Urothelium cell line (cell line): ENCODE measurements at places on chromosomes 3 and 15.

GRCh38 chr3:93973131-93974126 is at the start of gene PROS1:
Gene PROS1, minus strand, starts transcription at chr3:93973896. Its CDS starts 147 bp downstream, at chr3:93973749.
- DNase-seq = peak; percentile 73

DNA sequence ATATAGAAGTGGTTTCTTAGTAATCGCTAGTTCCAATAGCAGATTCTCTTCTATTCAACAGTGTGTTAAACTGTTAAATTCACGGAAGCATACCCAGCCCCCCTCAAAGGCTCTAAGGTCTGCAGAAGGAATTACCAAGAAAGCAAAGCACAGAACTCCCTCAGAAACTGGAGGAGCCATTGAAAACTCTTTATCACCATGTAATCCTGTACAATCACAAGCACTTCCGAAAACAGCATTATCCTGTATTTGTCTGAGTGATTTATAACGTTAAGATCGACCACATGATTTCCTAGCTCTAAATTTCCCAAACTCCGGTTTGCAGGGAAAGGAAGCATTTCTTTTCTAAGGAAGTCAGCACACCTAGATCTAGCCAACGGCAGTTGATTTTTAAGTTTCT is 20.0 kb downstream of the MYO1E start:
- DNase-seq = no peak

DNA sequence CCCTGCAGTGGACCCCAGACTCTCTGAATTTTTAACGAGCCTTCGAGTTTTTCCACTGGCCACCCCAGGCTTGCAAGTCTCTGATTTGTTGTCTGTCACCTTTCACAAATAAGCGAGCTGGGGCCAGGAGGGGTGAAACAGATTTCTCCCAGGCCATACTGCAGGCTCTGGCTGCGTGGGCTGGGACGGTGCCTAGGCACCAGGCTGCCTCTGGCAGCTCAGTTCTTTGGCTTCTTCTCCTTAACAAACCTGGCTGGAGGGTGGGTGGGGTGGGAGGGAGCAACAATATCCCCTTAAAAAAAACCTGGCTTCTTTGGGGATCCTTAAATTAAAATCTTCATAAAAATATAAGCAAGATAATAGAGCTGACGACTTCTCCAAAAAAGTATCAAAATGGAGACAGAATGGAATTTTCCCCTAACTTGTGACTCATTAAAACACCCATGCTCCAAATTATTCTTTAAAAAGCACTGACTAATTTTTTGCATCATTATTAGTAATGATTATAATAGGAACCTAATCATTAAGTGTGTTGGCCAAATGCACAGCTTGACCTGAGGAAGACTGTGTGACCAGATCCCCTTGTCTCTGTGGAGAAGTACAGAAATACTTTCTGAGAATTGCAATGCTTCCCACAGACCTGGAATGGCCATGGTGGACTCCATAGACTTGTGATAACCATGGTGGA is 84.1 kb downstream of the SNRK start:
- no peak for DNase-seq

DNA sequence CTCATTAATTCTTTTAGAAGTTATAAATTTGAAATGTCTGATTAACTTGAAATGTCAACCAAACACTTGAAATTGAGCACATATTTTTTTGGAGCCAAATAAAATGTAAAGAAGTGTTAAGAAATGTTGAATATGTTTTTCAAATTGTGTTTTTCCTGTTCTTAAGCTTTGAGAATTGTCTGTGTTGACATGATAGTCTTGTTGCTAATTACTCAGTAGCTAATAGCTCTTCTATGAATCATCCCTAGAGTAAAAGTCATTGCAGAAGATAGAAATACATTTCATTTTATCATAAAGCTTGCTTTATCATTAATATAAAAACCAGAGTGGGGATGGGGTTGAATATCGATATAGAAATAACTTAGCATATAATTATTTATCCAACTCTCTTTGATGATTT is 41.9 kb upstream of the ABHD10 start:
- no peak for DNase-seq

DNA sequence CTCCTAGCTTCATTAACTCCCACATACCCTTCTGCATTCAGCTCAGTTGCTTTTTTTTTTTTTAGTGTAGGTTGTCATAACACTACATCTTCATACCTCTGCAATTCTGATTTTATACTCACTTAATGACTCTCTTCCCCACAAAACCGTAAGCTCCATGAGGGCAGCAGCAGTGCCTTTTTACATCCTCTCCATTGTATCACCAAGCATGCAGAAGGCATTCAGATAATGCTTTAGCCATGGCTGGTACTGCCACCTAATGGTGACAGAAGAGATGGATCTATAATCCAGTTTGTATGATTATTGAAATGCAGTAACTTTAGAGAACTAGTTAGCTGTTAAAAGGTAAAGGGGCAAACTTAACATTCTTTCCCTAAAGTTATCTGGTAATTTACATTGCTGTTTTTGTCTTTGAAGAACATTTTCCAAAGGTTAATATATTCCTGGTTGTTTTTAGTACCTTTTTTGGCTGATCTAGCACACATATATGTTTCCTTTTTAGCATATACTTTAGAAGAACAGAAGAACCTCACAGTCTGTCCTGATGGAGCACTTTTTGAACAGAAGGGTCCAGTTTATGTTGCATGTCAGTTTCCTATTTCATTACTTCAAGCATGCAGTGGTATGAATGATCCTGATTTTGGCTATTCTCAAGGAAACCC is 36.8 kb downstream of the ATP1B3 start:
- DNase-seq = no peak

DNA sequence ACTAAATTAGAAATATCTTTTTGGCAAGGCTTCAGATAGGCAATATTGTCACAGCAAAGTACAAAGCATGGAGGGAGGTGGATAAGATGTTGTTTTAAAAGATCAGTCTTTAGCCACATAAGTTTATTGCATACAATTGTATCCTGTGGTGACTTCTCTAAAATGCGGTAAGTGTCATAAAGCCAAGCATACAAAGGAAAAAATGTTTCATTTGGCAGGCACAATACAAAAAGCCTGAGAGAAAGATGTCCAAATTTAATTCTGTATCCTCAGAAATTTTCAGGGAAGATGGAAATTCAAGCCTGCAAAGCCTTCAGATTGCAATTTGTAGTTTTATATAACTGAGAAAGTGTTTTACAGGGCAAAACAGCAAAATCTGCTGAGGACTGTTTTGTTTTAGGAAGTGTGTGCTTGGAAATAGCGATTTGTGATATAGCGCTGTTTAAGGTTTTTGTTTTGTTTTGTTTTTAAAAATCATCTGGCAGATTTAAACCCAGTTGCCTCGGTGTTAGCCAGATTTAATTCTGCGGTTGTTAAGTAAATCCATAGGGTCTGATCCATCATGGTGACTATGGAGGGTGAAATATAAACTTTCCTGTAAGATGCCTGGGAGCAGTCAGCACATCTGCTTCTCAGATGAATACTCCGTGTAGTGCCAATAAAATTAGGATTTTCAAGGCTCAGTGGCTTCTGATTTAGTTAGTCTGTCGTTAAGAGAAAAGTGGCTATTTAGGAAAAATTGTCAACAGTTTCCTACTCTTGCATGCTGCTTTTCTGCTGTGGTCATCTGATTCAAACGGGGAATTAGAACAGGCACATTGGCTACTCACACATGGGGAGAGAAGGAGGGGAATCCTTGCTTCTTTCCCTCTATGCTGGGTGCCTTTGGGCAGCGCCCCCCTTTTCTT is 8.0 kb downstream of the KAT2B start:
- DNase-seq = no peak

GRCh38 chr3:17640466-17640865 is 102.0 kb downstream of the TBC1D5 start:
- no peak for DNase-seq

DNA sequence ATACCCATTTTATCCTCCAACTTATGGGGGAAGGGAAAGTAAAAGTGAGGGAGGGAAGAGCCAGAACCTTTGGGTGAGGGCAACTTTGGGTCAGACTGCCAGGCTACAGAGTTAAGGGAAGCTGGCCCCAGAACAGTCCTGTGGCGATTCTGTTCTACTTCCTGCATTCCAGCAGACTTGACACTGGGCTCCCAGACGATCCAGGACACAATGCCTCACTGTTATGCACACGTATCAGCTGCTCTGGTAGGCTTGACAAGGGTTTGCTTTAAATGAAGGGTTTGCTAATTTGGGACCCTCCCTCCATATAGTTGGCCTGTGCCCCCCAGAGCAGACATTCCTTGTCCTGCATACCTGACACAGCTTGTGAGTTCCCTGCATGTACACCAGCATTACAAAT is 10.7 kb downstream of the GORASP1 start:
- no peak for DNase-seq

- DNase-seq = peak; percentile 11
These were observed 13.6 kb upstream of the COMMD2 start for GRCh38 chr3:149765762-149766334.

DNA sequence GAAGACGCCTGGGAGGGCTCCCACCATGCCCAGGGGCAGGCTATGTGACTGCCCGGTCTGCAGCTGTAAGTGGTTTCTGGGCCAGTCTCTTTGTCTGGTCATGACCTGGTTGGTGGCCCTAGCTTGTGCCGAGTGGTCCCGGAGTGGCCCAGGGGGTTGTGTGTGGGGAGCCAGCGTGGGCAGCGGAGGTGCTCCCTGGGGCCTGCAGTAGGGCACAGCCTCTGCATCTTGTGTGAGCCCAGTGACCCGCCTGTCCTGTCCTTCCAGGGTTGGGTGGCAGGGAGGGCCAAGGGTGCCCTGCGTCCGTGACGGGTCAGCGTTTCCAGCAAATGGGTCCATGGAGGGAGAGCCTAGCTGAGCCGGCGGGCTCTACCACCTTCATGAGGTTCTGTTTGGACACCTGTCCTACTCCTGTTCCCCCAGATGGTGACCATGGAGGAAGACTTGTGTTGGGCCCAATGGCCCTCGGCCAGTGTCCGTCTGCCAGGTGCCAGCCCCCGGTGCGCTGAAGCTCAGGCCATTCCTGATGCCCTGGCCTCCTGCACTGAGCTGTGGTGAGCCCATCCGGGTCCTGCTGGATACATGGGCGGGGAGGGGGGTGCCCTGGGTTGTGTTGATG is 215.4 kb downstream of the SNRPN start:
- no peak for DNase-seq

DNA sequence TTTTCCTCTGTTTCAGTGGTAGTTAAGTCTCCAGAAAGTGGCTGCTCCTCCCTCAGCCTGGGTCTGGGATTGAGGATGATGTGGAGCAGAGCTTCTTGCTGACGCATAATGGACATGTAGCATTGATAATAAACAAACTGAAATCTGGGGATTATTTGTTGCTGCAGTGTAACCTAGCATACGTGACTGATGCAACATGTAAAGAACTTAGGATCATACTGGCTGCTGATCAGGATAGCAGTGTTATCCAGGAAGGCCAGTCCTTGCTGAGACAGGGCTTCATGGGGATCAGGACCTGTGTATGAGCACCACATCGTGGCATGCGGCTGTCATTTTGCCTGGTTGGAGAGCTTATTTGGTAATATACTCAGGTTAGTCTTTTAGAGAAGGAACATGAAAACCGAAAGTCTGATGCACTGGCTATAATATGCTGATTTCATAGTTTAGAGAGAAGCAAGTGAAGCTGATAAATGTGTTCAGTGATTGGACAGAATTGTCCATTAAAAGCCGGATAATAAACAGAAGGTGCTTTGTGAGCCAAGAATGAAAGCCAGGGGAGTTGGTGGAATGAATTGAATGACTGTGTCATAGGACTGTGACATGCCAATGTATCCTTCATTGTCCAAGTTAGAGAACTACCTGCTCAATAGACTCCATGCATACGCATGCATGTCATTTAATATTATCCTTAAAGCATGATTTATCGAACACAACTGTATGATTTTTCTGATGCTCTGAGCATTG is 4.1 kb downstream of the MINAR1 start:
- no peak for DNase-seq

DNA sequence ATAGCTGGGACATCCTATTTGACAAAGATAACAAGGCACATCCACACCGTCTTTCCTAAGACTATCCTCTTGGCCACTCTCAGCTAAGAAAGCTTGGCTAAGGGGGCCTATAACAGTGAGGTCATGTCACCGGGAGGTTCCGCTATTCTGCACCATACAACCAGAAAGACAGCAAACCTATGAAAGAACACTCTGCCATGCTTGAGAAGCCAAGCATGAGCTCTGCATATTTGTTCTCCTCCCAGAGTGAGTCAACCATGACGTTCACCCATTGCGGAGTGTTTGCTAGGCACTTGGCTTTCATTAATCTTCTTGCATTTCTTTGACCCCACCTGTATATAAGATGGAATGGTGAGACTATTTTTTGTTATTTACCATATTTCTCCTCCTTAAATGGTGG is 141.2 kb downstream of the GMNC start:
- no peak for DNase-seq

DNA sequence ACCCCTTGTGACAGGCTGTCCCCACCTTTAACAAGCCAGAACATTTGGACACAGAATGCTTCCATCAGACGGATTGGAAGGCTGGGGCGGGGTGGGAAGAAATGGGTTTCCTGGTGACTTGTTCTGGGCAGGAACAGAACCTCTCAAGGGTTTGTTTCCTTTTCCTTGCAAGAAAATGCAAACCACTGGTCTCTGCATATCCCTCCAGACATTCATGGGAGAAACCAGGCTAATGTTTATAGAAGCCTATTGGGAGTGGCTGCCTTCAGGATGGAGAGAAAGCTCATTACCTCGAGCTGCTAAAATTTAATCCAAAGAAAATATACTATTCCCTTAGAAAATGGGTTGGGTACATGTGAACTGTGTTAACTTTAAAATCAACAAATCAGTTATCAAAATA is 21.9 kb downstream of the MINAR1 start:
- DNase-seq = no peak

- peak; percentile 54 for DNase-seq
These were observed 214.9 kb upstream of the ARRDC4 start for GRCh38 chr15:97745481-97746071.

DNA sequence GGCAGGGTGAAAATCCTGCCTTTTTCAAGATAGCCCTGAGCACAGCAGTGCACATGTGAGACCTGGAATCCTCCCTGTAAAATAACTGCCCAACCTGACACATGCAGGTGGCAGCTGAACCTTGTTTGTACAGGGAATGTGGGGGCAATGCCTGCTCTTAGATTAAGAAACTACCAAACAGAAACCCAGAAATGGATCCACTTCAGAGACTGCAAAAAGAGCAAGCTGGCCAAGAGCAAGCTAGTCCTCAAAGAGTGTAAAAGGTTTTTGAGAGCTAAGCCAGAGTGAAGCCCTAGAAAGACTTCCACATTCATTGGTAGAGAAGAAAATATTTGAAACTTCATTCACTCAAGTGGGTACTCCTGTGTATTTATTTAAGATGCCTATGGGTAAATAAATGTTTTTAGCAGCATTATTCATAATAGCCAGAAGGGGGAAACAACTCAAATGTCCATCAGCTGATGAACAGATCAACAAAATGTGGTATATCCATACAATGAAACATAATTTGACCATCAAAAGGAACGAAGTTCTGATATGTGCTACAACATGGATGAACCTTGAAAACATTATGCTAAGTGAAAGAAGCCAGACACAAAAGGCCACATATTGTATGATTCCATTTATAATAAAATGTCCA is 96.0 kb upstream of the TSC22D2 start:
- no peak for DNase-seq

GRCh38 chr3:172939651-172940293 is 189.2 kb downstream of the ECT2 start:
- DNase-seq = no peak

DNA sequence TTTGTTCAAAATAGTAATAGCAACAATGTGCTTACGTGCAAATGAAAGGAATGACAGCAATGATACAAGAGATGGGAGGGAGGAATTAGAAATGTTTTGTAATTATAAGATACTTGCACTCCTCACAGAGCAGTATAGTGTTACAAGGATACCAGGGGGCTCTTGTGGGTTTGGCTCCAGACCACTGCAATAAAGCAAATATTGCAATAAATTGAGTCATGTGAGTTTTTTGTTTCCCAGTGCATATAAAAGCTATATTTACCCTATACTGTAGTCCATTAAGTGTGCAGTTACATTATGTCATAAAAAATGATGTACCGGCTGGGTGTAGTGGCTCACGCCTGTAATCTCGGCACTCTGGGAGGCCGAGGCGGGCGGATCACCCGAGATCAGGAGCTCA is 864.3 kb downstream of the NSUN3 start:
- DNase-seq = no peak
